HEK293T (cell line): ENCODE measurements at places on chromosomes 6 and 20.

DNA sequence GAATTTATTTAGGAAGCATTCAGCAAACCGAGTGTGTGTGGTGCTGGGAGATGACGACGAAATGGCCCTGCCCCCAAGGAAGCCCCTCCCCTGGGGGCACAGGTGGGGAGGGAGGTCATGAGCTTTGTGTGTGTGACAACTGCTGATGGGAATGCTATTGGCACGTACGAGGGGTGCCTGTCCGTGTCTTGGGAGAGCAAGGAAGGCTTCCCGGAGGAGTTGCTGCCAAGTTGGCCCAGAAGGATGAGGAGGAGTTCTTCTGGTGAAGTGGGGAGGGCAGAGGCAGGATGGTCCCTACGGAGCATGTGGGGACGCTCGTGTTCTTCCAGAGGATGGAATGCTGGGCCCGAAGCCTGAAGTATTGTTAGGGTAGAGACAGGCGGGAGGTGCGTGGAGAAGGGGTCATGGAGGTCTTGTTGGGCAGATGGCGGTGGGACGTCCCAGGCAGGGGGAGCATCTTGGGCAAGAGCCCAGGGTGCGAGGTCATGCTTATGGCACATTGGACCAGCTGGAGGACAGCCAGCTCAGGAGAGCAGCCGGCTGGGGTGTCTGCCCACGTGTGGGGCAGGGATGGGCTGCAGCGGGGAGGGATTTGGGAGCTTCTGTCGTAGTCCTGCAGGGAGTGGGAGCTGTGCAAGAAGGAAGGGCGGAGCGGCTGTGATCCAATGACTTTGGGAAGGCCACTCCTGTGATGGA lies 46.1 kb downstream of the SYNJ2 start:
- no peak for DNase-seq

GRCh38 chr6:80622641-80623040 lies 516.2 kb downstream of the BCKDHB start:
- no peak for DNase-seq

- no peak for DNase-seq
Measured at GRCh38 chr6:137811916-137812553, 55.0 kb upstream of the TNFAIP3 start.

GRCh38 chr6:110731898-110732297 lies 83.4 kb downstream of the CDK19 start:
- no peak for DNase-seq

GRCh38 chr6:28353981-28354676 lies 4.4 kb downstream of the ZKSCAN3 start:
- DNase-seq = no peak

GRCh38 chr6:56567501-56567900 lies 75.2 kb downstream of the DST start:
- no peak for DNase-seq
